ENCODE measurements at places on chromosomes 16 and 17.

DNA sequence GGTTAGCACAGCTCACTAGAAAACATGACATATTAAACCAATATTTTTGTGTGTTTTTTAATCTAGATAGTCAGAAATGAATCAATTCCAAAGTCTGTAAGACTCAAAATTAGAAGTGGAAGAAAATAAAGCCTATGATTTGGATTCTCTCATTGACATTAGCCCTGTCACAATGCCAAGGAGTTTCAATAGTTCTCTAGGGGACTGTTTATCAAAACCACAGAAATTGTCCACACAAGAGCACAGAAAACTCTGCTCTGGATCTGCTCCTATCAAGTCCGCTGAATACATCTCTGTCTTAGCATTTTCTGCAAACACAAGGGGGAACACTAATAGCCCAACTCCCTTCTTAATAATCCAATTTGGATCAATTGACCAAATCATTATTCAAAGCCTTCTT lies 152.0 kb downstream of the HS3ST3B1 start:
- DNase-seq, result no peak

- no peak for DNase-seq
Observed at GRCh38 chr17:73247726-73248125, 14.0 kb downstream of the CPSF4L start.

- DNase-seq, result peak; percentile 86
Observed at GRCh38 chr17:50297407-50297865, 23.2 kb downstream of the TMEM92 start.

DNA sequence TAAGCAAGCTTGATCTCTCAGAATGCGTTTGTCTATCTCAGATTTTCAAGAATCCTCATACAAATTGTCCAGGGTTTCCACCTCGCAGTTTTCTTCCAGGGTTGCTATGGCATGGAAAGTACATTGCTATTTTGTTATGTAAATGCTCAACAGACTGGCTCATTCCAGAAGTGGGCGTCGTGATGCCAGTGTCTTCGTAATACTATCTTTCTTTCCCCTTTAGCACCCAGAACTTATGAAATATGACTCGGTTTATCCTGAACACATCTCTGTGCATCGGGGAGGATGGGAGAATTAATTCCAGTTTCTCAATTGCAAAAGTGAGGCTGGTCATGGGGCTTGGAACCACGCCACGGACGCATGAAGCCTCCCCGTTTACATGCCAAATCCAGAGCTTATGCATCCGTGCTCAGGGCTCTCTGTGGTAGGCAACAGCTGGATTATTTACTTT lies 405.0 kb downstream of the WWOX start:
- no peak for DNase-seq

GRCh38 chr17:30378825-30379302 lies at the start of gene CPD:
Gene CPD, plus strand, starts transcription at chr17:30378927. Its CDS starts 54 bp downstream, at chr17:30378981.
- DNase-seq, result peak; percentile 97

GRCh38 chr17:45335721-45336120 lies 18.9 kb upstream of the MAP3K14 start:
- no peak for DNase-seq
